Activated CD8-positive, alpha-beta memory T cell treated with anti-CD3 and anti-CD28 coated beads, Interleukin-2, amount 50 U/mL, for 48 hours (primary cell): ENCODE measurements at places on chromosomes 6 and 20.

- DNase-seq, result no peak
Observed at GRCh38 chr20:8228315-8228714, 96.2 kb downstream of the PLCB1 start.

DNA sequence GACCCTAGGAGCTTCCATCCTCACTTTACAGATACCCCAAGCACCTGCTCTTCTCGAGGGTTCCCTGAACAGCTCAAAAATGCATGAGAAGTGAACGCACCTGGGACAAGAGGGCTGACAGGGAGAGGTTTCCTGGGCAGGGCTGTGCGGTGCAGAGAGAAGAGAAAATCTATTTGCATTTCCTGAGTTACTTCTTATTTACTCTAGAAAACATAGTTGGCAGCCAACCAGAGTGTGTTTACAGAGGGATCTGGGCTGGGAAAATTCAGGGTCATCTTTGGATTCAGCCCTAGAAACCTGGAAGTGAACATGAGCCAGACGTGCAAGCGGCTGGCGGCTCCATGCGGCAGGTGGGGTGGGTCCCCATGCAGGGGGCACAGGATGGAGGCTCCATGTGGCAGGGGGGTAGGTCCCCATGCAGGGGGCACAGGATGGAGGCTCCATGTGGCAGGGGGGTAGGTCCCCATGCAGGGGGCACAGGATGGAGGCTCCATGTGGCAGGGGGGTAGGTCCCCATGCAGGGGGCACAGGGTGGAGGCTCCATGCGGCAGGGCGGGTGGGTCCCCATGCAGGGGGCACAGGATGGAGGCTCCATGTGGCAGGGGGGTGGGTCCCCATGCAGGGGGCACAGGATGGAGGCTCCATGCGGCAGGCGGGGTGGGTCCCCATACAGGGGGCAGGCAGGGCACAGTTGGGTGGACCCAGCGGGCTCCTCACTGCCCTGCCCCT, 342.0 kb downstream of the TAF4 start:
- DNase-seq, result no peak

DNA sequence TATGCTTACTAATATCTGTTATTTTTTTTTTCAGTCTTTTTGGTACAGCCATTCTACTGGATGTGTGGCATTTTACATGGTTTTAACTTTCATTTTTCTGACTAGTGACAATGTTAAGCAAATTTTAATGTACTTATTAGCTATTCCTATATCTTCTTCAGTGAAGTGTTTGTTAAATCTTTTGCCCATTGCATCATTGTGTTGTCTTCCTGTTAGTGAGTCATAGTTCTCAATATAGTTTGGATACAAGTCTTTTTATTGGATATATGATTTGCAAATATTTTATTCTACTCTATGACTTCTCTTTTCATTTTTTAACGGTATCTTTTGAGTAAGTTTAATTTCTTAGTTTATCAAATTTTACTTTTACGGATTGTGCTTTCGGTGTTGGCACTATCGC, 519.4 kb downstream of the CDKAL1 start:
- no peak for DNase-seq

DNA sequence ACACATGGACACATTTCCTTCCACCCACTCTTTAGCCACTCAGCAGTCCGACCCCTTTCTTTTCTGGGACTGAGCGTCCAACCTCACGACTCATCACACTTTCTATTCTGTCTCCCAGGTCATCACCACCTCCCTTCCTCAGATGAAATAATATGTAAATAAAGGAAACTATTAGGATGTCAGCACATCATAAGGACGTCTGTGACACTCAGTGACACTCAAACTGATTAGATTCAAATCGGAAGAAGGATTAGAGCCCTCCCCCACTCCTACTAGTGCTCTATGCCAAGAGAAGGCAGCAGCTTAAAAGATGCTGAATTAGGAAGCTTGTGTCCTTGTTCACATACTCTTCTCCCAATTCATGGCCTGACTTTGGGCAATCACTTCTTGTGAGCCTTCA, 113.6 kb downstream of the TNFRSF21 start:
- no peak for DNase-seq

DNA sequence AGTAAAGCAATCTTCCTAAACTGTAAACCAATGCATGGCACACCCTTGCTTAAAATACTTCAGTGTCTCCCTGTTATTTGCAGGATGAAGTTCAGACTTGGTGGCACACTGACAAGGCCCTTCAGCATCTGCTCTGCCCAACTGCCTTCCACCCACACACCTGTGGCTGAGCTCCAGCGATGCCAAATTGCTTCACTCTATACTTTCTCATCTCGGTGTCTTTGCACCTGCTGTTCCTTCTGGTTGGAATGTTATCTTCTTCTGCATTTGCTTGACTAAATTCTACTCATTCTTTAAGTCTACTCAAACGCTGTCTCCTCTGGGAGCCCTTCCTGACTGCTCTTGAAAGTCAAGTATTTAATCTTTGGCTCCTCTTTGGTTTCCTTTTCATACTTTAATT, 100.1 kb upstream of the SUPT3H start:
- DNase-seq, result no peak

- no peak for DNase-seq
Observed at GRCh38 chr6:44858998-44859397, 469.1 kb upstream of the RUNX2 start.

DNA sequence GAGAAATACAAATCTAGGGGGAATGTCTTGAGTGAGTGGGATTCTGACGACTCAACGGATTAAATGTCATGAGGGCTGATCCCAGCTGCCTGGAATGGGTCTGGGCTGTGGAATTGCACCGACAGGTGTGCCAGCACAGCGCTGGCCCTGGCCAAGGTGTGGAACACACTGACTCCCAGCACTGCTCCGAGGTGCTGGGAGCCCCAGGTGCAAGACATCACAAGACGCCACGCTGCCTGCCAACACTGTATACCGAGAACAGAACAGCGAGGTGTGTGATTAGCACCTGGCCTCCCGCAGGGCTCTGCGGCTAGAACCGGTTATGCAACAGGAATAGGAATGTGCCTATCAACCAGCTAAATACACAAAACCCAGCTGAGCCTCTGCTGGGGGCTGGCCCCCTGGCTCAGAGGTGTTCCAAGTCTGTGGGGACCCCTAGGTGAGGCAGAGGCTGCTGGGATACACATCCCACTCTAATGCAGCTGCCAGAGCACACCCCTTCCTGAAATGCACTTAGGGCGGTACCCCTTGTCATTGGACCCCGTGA, 24.8 kb upstream of the APMAP start:
- DNase-seq, result no peak

GRCh38 chr6:87444362-87444761, 28.4 kb upstream of the SLC35A1 start:
- no peak for DNase-seq

GRCh38 chr6:135627092-135627715, 129.7 kb upstream of the AHI1 start:
- no peak for DNase-seq

DNA sequence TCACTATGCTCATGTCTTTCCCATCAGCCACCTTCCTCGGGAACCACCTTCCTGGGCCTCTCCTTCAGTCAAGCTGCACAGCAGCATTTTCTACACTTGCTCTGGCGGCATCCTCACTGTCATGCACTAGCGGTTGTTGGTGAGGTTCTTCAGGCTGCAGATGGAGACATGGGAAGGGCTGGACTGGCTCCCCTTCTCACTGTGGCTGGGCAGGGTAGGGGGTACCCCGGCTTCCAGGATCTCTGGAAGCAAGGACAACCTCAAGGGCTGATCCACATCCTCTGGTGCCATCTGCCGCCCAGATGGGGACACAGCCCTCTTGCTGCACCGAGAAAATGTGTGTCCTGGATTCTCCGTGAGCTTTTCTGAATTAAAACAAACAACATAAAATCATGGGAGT, 180.1 kb upstream of the RNF24 start:
- DNase-seq, result no peak

- DNase-seq, result no peak
Observed at GRCh38 chr6:136647363-136647852, 97.2 kb upstream of the MAP7 start.

DNA sequence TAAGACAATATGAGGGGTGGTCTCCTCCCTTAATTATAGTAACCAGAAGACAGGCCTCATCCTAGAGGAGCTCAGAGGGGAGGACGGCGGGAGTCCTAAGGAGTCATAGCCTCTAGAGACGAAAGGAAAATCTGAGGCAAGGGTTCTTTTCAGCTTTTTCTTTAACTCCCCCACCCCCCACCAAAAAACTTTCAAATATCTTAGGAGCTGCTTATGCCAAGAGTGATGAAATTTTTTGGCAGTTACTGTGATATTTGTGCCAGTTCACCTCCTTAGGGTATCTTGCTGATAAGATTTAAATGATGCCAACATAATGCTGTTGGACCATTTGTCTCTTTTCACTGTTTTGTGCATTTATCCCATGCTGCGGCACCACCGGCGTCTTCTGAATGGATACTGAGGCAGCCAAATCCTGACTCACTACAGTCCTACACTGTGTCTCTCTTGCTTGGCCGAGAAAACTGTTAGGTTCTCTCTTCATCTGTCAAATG, 44.5 kb upstream of the DSE start:
- DNase-seq, result no peak

GRCh38 chr6:37576336-37576737, 76.6 kb upstream of the CCDC167 start:
- DNase-seq, result no peak

DNA sequence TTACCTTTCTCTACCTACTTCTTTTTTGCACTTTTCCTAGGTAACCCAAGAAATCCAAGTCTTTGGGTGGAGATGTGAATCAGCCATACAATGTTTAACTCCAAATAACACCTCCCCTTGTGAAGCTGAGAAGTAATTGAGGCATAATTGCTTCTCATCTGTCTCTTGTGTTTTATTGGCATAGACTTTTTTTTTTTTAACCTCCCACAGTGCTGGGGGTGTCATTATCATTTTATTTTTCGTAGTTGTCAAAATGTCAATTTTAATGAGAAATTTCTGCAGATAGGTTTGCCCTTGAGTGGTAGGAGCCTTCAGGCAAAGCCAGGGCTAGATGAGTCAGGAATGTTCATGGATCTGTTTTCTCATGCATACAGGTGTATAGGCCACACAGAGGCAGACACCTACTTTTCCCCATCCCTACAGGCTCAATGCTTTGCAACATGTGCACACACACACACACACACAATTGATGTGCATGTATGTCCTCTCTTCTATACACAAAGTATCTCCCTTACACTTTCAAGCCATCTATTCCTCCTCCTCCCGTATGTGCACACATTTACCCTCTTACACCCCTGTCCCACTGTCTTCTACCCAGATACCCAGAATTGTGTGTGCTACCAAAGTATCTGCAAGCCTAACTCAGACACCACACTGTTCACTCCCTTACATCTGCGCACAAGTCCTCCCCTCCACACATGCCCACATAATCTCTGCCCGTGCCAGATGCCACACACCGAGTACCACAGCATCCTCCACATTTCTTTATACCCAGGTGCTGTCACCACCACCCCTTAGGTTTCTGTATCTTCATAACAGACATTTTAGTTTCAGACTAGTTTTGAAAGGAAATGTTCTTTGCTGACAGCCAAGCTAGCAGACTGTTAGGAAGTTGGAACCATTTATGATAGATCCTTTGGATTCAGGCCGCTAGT, 22.0 kb downstream of the RALY start:
- DNase-seq, result no peak

- no peak for DNase-seq
Observed at GRCh38 chr6:55511122-55511800, 67.7 kb downstream of the HMGCLL1 start.

GRCh38 chr6:73375216-73375615, 5.5 kb upstream of the OOEP start:
- no peak for DNase-seq

GRCh38 chr6:68640491-68640835, 5.4 kb downstream of the ADGRB3 start:
- DNase-seq, result no peak

DNA sequence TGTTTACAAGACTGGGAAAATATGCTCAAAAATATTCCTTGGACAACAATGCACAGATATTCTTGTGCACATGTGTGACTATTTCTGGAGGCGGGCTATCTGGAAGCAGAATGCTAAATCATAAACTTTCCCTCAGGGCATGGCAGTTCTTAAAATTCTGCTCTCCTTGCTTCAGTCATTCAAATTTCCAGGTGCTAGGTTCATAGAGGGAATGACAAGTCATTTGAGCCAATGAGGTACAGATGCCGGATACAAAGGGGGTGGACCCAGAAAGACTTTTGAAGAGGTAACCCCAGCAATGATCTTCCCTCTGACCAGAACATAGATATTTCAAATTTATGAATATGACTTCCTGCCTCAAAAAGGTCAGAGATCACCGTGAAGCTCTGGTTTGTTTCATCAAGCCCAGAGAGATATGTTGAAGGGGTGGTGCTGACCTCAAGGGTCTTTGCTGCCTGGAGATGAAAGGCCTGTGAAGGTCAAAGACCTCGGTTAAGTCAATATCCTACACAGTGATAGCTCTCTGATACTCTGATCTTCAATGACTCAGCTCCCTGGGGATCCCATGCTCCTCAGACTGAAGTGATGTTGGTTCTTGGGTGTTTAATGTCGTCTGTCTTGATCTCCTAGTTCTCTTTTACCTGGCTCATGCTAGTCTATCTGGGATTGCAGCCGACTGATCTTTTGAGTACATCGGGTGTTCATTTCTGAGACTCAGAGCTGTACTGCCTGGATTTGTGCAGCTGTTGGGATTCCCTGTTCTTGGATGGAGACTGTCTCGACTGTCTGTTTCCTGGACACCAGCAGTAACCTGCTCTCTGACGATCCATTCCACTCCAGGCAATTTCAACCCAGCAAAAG, 47.5 kb upstream of the TSHZ2 start:
- DNase-seq, result no peak

GRCh38 chr6:129567374-129567773, 142.6 kb downstream of the ARHGAP18 start:
- DNase-seq, result peak; percentile 59

DNA sequence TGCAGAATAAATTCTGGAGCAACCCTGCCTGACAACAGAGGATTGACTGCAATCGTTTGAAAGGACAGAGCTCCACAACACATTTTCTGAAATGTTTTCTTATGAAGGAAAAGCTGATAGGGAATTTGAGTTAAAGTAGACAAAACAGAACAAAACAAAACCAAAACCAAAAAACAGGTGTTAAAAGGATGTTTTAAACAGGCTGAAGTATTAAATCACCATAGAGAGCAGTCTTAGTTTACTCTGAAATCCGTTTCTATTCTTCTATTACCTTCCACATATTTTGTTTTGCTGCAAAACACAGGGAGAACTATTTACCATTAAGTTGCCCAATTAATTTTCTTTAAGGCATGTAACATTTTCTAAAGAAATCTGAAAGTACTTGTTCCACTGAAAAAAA, 93.4 kb upstream of the MLIP start:
- DNase-seq, result no peak

GRCh38 chr6:91782802-91783201, 1195.9 kb upstream of the MAP3K7 start:
- no peak for DNase-seq

DNA sequence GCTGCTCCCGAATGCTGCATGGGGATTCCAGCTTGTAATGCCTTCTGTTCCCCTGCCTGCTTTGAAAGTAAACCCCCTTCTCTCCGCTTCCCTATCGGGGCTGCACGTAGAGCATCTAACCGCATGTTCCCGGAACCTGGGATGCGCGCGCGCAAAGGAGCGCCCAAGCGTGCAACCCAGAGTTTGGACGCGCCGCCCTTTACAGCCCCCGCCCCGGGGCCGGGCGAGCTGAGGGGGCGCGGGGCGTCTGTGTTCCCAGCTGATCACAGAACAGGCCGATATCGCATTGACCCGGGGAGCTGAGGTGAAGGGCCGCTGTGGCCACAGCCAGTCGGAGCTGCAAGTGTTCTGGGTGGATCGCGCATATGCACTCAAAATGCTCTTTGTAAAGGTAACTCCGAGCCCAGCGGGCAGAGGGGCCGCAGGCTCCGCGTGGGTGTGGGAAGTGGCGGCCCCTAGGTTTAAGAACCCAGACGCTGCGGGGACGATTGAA, 1.4 kb downstream of the LAMP5 start:
- no peak for DNase-seq
